ENCODE measurements at places on chromosomes 13 and 19.

DNA sequence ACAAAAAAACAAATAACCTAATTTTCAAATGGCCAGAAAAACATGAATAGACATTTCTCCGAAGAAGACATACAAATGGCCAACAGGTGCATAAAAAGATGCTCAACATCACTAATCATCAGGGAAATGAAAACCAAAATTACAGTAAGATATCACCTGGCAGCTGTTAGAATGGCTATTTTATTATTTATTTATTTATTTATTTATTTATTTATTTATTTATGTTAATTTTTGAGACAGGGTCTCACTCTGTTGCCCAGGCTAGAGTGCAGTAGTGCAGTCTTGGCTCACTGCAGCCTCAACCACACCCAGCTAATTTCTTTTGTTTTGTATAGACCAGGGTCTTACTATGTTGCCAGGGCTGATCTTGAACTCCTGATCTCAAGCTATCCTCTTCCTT lies 27.1 kb upstream of the LATS2 start:
- DNase-seq, result no peak

GRCh38 chr13:74171641-74172040 lies 37.4 kb upstream of the KLF12 start:
- no peak for DNase-seq

- no peak for DNase-seq
These were observed 14.5 kb upstream of the GJA3 start for GRCh38 chr13:20175406-20175794.

DNA sequence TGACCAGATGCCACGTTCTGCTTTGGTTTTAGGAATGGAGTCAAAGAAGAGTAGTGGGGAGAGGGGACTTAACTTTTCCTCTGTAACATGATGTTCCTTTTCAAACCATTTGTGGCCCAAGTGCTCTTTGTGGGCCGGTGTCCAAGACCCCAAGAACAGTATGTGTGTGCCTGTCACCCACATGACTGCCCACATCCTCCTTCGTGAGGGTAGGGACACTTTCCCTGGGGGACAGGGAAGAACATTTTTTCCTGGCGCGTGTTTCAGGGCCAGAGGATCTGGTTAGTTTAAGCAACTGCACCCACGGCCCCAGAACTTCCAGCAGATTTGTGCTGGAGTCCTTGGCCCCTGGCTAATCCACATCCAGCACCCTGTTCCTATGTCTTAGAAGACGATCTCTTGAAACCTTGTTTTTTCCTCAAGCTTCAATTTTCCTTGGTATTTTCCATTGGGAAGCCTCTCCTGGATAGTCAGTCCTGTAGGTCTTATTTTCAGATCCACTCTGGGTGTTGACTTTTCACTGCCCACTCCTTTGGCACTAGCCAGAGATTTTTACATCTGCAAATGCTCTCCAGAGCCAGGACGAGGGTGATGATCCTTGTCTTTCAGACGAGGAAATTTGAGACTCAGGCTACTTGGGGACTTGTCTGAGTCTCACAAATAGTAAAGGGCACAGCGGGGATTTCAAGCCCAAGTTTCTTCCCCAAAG lies 10.8 kb upstream of the CCDC97 start:
- DNase-seq, result no peak

GRCh38 chr19:39126312-39127187 lies 964 bp downstream of the PAK4 start:
- no peak for DNase-seq

GRCh38 chr19:8393871-8394250 lies 3.7 kb downstream of the RAB11B start:
- DNase-seq, result no peak

GRCh38 chr13:41547251-41548000 lies 90.1 kb downstream of the RGCC start:
- no peak for DNase-seq

GRCh38 chr19:56969156-56969555 lies 128.6 kb upstream of the PEG3 start:
- no peak for DNase-seq

DNA sequence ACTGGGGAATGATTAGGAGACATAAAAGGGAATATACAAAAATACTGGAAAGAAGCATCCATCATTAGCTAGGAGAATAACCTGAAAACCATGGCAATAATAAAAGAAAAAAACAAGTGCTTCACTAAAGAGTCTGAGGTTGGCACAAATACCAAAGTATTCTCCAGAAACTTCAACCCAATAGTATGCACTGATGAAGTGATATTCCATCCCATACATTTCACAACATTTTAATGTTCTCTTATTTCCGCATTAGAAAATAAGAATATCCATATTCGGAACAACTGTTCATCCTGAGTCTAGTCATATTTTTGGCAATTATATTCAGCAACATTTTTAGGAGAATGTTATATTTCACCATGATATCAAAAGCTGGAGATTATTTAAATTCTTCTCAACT lies 116.2 kb downstream of the POSTN start:
- DNase-seq, result no peak

DNA sequence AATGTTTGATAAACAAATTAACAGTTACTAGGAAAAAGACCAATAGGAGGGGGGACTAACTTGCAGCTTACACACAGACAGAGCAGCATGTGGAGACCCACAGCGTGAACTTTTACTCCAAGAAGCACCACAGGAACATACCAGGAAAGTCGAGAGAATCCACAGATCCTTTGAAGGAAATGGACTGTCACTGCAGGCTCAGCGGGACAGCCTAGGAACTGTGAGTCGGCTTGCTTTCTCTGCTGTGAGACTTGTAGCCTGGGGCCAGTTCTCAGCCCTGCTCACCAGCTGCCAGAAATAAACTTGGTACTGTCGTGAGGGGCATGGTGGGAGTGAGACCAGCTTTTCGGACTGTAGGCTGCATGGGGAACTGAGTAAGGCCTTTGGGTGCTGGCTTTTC lies 1211.5 kb downstream of the PCDH17 start:
- no peak for DNase-seq

DNA sequence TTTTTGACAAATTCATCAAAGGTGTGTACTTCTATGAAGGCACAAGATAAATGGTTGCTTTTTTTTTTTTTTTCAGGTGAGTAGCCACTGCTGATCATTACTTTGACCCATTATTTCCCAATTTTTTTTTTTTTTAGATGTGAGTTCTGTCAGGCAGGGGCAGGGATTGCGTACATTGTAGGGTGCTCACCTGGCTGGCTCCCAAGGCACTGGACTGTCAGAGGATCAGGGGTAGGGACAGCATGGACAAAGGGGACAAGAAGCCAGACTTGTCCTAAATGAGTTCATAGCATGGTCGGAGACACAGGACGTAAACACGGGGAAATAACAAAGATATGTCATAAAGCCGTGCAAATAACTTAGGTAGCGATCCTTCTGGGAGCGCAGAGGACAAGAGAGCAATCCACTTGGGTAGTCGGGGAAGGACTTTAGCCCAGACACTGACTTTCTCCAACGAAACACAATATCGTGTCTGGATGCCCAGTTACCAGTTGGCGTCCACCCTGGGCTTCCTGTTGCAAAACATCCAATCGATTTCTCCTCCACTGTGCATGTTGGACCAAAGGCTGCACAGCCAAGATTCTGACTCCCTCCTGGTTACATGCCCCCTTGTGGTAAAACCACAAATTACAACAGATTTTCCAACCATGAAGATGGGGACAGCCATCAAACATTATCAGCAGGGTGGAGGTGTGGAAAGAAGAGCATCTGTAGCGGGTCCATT lies 27.5 kb upstream of the KATNAL1 start:
- no peak for DNase-seq

DNA sequence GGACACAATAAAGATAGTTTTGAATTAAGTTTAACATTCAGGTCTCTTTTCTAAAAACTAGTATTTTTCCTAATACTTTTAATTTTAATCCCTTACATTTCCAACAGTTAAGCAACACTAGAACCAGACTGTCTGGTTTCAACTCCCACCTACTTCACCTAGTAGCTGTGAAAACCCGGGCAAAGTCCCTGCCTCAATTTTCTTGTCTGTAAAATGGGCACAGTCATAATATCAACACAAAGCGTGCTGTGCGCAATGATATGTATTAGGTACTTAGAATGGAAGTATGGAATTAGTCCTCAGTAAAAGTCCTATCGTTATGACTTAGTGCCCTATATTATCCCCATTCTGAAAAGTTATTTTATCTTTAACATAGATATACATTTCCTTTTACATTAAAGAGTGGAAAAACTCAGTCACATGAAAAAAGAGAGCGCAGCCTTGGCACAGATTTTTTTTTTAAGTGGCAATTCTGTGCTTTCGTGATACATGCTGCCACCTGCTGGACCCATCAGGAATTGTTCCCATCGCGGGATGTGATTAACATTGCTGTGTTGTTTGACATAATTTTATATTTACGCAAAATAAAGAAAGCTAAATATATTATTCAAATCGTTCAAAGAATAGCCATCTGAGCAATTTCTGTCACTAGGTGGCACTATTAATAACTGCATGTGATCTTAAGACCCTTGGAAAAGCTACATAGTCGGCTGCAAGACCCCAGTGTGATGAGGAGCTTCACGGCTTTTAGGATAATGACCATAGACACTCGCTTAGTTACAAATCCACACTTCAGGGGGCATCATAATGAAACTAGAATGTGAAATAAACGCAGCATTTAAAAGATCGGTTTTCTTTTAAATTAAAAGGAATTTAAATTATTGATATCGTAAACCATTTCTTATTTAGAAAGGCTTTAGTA lies 59.9 kb downstream of the LIG4 start:
- no peak for DNase-seq

DNA sequence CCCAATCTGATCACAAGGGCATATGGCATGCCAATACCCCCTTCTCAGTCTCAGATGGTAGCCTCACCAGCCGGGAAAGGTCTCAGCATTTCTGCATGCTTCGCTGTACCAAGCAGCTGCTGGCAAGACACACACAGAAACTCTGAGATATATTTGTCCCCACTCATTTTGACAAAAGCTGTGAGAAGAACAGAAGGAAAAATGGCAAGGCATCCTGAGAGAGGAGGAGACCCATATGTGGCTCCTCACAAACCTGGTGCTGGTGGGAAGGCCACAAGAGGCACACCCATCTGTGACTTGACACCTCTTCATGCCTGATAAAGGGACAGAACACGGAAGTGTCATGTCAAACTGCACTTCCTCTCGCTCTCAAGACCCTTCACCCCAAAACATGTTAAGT lies 36.7 kb upstream of the DOCK9 start:
- DNase-seq, result no peak

DNA sequence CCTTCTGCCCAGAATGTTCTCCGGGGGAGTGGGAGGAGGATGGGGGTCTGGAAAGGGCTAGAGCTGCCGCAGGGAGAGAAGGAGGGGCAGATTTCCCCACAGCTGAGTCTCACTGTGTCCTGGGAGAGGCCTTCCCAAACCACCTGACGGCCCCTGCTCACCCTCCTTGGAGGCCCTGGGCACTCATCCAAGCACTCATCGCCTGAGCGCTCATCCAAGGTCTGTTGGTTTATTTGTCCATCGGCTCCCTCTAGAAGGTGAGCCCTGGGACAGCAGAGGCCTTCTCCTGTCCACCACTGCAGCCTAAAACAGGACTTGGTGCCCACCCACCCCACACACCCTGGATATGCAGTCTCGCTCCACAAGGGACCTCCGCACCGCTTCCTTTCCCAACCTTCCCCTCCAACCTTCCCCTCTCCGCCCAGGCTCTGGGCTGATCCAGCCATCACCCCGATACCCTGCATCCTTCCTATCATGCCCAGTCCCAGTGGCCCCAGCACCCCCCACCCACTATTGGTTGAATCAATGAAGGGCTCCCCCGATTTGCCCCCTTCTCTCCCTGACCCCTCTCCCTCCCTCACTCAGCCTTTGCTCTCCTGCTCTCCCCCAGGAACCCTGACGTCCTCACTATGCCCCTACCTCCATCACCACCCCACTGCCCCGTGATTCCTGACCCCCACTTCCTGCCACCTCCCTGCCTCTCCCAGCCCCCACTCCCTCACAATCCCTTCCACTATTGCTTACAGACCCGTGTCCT lies 1.7 kb downstream of the UBXN6 start:
- DNase-seq, result peak; percentile 24

DNA sequence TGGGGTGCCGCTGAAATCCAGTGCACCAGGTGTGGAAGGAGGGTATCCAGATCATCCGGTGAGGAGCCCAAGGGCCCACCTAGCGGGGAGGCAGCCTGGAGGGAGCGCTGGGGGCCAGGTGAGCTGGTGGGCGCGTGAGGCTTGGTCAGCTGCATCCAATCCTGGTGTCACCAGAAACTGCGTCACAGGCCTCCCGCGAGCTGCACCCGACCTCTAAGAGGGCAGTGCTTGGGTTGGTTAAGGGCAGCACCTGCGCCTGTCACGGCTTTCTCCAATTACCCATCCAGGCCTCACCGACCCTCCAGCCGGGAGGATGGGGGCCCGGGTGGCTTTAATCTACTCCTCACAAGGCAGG lies 284 bp downstream of the RNF17 start:
- no peak for DNase-seq

- DNase-seq, result no peak
These were observed 1.4 kb upstream of the TMPRSS9 start for GRCh38 chr19:2358548-2359173.

GRCh38 chr19:38655148-38655824 lies 7.8 kb downstream of the ACTN4 start:
- DNase-seq, result no peak

- DNase-seq, result no peak
These were observed 6.6 kb upstream of the LMTK3 start for GRCh38 chr19:48518207-48518606.

DNA sequence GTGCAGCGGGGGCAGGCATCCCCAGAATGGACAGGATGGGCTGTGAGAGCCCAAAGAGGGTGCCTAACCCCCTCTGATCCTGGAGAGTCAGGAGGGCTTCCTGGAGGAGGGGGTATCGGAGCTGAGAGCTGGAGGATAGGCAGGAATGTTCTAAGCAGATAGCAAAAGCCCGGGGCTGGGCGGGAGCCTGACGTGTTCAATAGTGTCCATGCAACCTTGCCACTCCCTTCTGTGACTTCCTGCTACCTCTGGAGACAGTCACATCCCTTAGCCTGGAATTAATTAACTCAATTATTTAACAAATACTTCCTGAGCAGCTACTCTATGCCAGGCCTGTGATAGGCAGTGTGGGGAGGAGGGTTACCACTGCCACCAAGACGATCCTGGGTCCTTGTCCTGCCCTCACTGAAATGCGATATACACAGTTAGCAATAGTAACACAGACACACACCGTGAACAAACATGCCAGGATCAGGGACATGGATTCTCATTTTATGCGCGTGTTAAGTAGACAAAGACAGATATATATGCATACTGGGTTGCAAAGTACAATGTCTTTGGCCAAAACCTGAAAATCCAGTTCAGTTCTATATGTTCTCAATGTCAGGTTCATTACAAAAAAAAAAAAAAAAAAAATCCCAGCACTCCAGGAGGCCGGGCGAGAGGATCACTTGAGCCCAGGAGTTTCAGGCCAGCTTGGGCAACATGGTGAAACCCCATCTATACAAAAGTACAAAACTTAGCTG lies 10.7 kb downstream of the AP2S1 start:
- no peak for DNase-seq

GRCh38 chr13:51612867-51613266 lies 28.6 kb downstream of the WDFY2 start:
- DNase-seq, result no peak

- DNase-seq, result no peak
These were observed 14.6 kb downstream of the HIF3A start for GRCh38 chr19:46311444-46311843.

- DNase-seq, result no peak
These were observed 263.1 kb downstream of the FGF14 start for GRCh38 chr13:102138635-102139190.

Measured in T1000 (cell line).